ENCODE measurements at places on chromosomes 1 and 21.
A peak's percentile ranks its signal among the peaks of the same experiment; 100 is the strongest.

DNA sequence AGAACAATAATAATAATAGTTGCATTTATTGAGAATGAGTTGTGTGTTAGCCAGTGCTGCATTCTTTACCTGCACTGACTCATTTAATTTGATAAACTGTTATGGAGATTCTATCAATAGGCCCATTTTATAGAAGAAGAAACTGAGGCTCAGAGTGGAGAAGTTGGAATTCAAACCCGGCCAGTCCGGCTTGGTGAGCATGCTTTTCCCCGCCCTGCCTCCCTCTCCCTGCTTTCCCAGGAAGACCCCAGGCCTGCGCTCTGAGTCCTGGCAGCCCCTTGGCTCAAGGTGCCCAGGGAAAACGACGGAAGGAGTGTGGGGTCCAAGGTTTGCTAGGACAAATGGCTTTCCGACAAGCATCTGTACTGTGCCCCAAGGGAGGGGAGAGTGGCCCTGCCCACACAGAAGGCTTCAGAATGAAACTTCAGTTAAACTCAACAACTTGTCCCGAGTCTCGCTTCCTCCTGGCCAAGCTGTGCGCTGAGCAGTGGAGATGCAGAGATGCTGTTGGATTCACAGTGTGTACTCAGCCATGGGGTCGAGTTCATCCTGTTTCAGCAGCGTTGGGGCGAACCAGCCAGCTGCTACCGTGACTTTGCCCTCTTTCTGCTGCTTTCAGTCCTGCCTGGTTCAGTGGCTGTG is 23.3 kb upstream of the PADI6 start:
- no peaks in the 10 kb centered on the region for H3K4me1 ChIP-seq
- H3K4me3 ChIP-seq = no peak overlapping the region
- no peaks in the 10 kb centered on the region for H3K36me3 ChIP-seq

- no peaks in the 10 kb centered on the region for H3K4me1 ChIP-seq
- H3K4me3 ChIP-seq = no peak overlapping the region
- DNase-seq = no peak
- no peaks in the 10 kb centered on the region for H3K27me3 ChIP-seq
- no peaks in the 10 kb centered on the region for H3K36me3 ChIP-seq
These were observed 14.5 kb downstream of the LRRC8B start for GRCh38 chr1:89539128-89539527.

GRCh38 chr1:192418552-192419285 is 101.9 kb downstream of the RGS21 start:
- H3K4me3 ChIP-seq = no peak overlapping the region
- DNase-seq = no peak
- no peak overlapping the region for H3K27ac ChIP-seq

- H3K27ac ChIP-seq = no peak overlapping the region
- no peaks in the 10 kb centered on the region for H3K27me3 ChIP-seq
- no peak for DNase-seq
- H3K4me3 ChIP-seq = no peak overlapping the region
These were observed 103.8 kb upstream of the ARHGEF16 start for GRCh38 chr1:3350506-3351261.

DNA sequence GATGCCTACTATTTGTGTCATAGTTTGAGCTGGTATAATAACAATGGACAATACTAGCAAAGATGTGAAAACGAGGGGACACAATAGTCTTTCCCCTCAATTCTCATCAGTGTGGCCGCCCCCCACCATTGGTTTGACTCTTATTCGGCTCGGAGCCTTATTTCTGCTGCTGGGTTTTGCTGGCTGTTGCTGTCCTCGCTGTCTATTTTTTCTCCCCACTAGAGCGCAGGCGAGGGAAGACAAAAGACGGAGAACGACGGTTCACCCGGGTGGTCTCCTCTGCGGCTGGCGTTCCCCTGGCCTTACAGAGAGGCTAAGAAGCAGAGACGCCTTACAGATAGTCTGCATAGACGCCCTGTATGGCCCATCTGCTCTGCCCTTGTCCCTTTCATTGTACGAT is 19.4 kb downstream of the CLIC6 start:
- no peak overlapping the region for H3K27ac ChIP-seq
- H3K4me1 ChIP-seq = no peaks in the 10 kb centered on the region
- peaks cover 5% of the 10 kb centered on the region for H3K27me3 ChIP-seq
- DNase-seq = no peak

DNA sequence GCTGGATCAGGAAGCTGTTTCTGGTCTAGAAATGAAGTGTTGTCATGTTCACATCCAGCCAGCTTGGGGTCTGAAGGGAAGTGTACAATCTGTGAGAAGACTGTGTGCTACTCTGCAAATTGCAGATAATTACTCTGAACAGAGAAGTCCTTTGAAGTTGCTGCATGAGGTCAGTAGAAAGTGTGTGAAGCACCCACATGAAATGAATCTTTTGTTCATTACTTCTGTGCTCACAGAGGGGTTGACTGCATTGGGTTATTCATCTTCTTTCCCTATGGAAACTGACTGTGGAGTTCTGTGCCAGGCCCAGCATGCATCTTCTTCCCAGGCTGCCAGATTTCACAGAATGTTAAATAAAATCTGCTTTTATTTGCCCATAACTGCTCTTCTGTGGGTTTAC is 47.1 kb downstream of the CTH start:
- H3K27ac ChIP-seq = no peak overlapping the region
- H3K4me1 ChIP-seq = no peaks in the 10 kb centered on the region
- H3K4me3 ChIP-seq = no peak overlapping the region
- H3K27me3 ChIP-seq = no peaks in the 10 kb centered on the region
- no peaks in the 10 kb centered on the region for H3K36me3 ChIP-seq
- DNase-seq = no peak

DNA sequence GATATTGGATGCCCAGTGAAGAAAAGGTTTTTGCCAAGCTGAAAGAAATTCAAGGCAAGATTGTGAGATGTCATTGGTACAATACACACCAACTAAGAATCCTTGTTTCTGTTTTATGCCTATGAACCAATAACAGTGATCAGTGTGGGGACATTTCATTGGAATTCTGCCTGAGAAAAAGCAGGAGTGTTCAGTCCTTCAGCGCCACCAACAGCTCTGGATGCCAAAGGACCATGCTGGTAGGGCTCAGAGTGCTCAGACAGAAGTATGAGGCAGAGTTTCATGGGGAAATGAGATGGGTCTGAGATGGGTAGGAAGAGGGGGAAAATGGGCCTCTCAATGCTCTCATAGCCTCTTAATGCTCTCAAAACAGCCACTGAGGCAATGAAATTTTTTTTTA is 56.5 kb downstream of the GABPA start:
- H3K27me3 ChIP-seq = no peaks in the 10 kb centered on the region
- H3K36me3 ChIP-seq = no peaks in the 10 kb centered on the region
- no peak overlapping the region for H3K4me3 ChIP-seq
- no peaks in the 10 kb centered on the region for H3K4me1 ChIP-seq

- no peaks in the 10 kb centered on the region for H3K27me3 ChIP-seq
- H3K27ac ChIP-seq = no peak overlapping the region
- no peak overlapping the region for H3K4me3 ChIP-seq
- no peak for DNase-seq
These were observed 23.5 kb downstream of the KCNT2 start for GRCh38 chr1:196584696-196585095.

- no peak overlapping the region for H3K27ac ChIP-seq
- DNase-seq = no peak
- H3K4me1 ChIP-seq = no peaks in the 10 kb centered on the region
- no peaks in the 10 kb centered on the region for H3K36me3 ChIP-seq
- H3K27me3 ChIP-seq = no peaks in the 10 kb centered on the region
These were observed 351.2 kb downstream of the MATN1 start for GRCh38 chr1:30371888-30372791.

GRCh38 chr1:117600966-117601365 is 4.9 kb upstream of the TENT5C start:
- no peak overlapping the region for H3K27ac ChIP-seq
- H3K36me3 ChIP-seq = no peaks in the 10 kb centered on the region
- no peak overlapping the region for H3K4me3 ChIP-seq
- DNase-seq = no peak
- H3K27me3 ChIP-seq = no peaks in the 10 kb centered on the region

DNA sequence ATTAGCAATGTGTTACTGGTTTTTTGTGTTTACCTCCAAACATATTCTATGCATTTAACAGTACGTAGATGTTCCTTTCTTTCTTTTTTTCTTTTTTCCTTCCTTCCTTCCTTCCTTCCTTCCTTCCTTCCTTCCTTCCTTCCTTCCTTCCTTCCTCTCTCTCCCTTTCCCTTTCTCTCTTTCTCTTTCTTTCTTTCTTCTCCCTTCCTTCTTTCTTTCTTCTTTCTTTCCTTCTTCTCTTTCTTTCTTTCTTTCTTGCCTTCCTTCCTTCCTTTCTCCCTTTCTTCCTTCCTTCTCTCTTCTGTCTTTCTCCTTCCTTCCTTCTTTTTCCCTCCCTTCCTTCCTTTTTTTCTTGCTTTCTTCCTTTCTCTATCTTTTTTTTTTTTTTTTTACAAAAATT is 46.2 kb upstream of the GNG12 start:
- H3K27me3 ChIP-seq = no peaks in the 10 kb centered on the region
- no peak overlapping the region for H3K4me3 ChIP-seq
- H3K36me3 ChIP-seq = no peaks in the 10 kb centered on the region
- no peak for DNase-seq

- DNase-seq = no peak
- H3K4me1 ChIP-seq = peaks cover 20% of the 10 kb centered on the region
- H3K27me3 ChIP-seq = no peaks in the 10 kb centered on the region
- H3K36me3 ChIP-seq = no peaks in the 10 kb centered on the region
These were observed 9.7 kb upstream of the PRMT2 start for GRCh38 chr21:46625759-46626158.

DNA sequence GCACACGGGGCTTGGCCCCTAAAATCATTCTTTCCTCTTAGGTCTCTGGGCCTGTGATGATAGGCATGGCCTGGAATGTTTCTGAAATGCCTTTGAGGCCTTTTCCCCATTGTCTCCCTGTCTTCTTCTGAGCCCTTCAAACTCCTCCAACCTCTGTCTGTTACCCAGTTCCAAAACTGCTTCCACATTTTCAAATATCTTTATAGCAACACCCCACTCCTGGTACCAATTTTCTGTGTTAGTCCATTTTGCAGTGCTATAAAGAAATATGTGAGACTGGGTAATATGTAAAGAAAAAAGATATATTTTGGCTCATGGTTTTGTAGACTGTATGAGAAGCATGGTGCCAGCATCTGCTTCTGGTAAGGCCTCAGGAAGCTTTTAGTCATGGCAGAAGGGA is 158.8 kb downstream of the TM2D1 start:
- no peaks in the 10 kb centered on the region for H3K4me1 ChIP-seq
- DNase-seq = no peak
- no peak overlapping the region for H3K27ac ChIP-seq
- H3K36me3 ChIP-seq = no peaks in the 10 kb centered on the region
- no peaks in the 10 kb centered on the region for H3K27me3 ChIP-seq
- H3K4me3 ChIP-seq = no peak overlapping the region

- H3K4me1 ChIP-seq = no peaks in the 10 kb centered on the region
- H3K4me3 ChIP-seq = no peak overlapping the region
- H3K27ac ChIP-seq = no peak overlapping the region
- H3K27me3 ChIP-seq = no peaks in the 10 kb centered on the region
These were observed 88.8 kb upstream of the TTC34 start for GRCh38 chr1:2890221-2890850.

DNA sequence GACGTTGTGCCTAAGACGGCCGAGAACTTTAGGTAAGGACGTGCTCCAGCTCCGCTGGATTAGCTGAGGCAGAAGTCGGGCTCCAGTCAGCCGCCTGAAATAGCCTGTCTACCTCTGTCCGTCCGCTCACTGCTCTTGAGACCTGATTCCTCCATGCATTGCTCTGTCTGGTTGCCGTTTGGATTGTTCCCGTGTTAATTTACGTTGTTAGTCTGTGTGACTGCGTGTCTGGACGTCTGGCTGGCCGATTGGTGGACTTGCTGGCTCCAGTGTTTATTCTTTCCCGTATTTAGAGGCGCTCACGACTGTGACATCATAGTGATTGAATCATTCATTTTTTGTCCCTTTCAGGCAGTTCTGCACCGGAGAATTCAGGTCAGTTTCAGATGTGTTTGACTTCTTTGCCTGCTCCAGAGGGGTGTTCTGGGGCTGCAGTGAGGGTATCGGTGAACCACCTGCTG is 684 bp downstream of the PPIH start:
- H3K4me3 ChIP-seq = peak overlapping the region; percentile 64
- H3K36me3 ChIP-seq = peaks cover 3% of the 10 kb centered on the region
- no peak for DNase-seq
- H3K27ac ChIP-seq = peak overlapping the region; percentile 74
- H3K27me3 ChIP-seq = no peaks in the 10 kb centered on the region
- peaks cover 18% of the 10 kb centered on the region for H3K4me1 ChIP-seq

- H3K4me3 ChIP-seq = peak overlapping the region; percentile 76
- peaks cover 12% of the 10 kb centered on the region for H3K36me3 ChIP-seq
- H3K27me3 ChIP-seq = no peaks in the 10 kb centered on the region
- no peak for DNase-seq
These were observed 1.3 kb upstream of the H3-3A start for GRCh38 chr1:226061068-226061840.

GRCh38 chr1:19416921-19417470 is 68.3 kb downstream of the CAPZB start:
- peaks cover 46% of the 10 kb centered on the region for H3K36me3 ChIP-seq
- H3K27me3 ChIP-seq = no peaks in the 10 kb centered on the region
- DNase-seq = no peak
- H3K4me1 ChIP-seq = peaks cover 2% of the 10 kb centered on the region
- no peak overlapping the region for H3K27ac ChIP-seq
- H3K4me3 ChIP-seq = no peak overlapping the region

GRCh38 chr1:73144311-73144710 is 862.0 kb upstream of the NEGR1 start:
- no peaks in the 10 kb centered on the region for H3K27me3 ChIP-seq
- H3K4me3 ChIP-seq = no peak overlapping the region
- DNase-seq = no peak

- H3K27ac ChIP-seq = no peak overlapping the region
- H3K4me3 ChIP-seq = no peak overlapping the region
- no peaks in the 10 kb centered on the region for H3K36me3 ChIP-seq
- no peak for DNase-seq
- H3K4me1 ChIP-seq = no peaks in the 10 kb centered on the region
These were observed 48.2 kb upstream of the LRP8 start for GRCh38 chr1:53376041-53376461.

DNA sequence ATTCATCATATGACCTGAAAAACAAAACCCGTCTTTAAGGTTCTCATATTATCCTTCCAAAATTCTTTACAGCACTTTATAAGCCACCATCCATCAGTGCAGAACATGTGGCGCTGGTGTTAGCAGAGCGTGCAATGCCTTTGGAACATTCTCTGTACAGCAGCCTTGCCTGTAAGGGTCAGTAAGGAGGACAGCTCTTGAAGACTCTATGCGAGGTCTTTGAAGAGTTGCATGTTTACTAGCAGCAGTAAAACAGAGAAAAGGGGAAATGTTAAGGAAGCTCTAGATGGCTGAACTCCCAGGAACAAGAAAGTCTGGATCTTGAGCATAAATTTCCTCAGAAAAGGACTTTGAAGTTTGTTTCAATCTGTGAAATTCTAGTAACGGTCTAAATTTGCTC is 365.6 kb downstream of the DUSP10 start:
- H3K4me3 ChIP-seq = no peak overlapping the region
- no peak overlapping the region for H3K27ac ChIP-seq
- no peak for DNase-seq
- no peaks in the 10 kb centered on the region for H3K27me3 ChIP-seq
- H3K36me3 ChIP-seq = no peaks in the 10 kb centered on the region

- no peaks in the 10 kb centered on the region for H3K27me3 ChIP-seq
- no peaks in the 10 kb centered on the region for H3K36me3 ChIP-seq
- H3K4me3 ChIP-seq = no peak overlapping the region
- DNase-seq = no peak
- H3K27ac ChIP-seq = no peak overlapping the region
- H3K4me1 ChIP-seq = no peaks in the 10 kb centered on the region
These were observed 23.6 kb downstream of the SPATA46 start for GRCh38 chr1:162353078-162353477.
